ENCODE measurements at places on chromosomes 16 and 17. TPM values are rescaled to one million over a fixed set of nuclear protein-coding genes. Genes with fewer than 3 reads are reported as not detected.

GRCh38 chr16:84839956-84840355 is 20.2 kb downstream of the CRISPLD2 start:
- no peak for DNase-seq

DNA sequence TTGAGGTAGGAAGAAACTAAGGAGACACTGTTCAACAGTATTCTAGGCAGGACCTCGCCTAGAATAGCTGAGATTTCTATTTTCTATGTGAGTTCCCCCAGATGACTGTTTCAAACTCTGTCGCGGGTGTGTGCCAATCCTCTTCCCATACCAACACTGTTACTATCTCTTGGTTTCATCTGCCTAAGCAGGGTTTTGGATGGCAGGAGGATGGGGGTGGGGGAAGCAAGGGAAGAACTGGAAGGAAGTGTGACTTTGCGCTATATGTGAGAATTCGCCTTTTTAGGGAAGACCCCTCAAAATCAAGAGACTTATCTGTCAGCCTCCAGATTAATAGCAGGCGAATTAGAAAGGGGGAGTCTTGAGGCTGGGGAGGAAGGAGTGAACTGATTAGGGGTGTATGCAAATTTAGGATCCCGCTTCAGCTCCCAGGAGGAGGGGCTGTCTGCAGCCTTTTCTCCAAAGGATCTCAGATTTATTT is 521 bp upstream of the G6PC3 start:
- no peak for DNase-seq

GAS2L2 gene
- not detected for polyA plus RNA-seq

- DNase-seq = no peak
These were observed 11.7 kb downstream of the GAA start for GRCh38 chr17:80113033-80113484.

GRCh38 chr17:61253362-61253761 is 146.3 kb upstream of the TBX2 start:
- DNase-seq = no peak

- DNase-seq = no peak
These were observed 239.1 kb upstream of the TOX3 start for GRCh38 chr16:52786091-52786490.

DNA sequence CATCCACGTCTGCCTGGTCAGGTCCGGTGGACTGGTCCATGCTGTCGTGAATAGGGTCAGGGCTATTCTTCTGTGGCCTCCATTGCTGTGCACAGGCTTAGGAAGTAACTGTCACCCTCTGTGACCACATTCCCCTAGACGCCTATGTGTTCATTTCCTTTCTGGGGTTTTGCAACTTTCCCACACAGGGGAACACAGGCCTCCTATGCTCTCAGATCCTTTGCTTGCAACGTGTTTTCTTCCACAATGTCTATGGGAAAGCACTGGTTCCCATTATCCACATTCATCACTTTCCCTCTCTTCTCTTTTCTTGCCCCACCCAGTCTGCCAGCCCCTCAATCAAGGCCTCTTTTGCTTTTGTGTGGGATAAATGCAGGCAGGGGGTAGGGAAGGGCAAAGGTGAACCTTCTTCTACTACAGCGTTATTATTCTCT is 43.2 kb upstream of the DNAJA2 start:
- no peak for DNase-seq

GRCh38 chr17:49327835-49328784 is 33.9 kb downstream of the ZNF652 start:
- DNase-seq = no peak

GRCh38 chr17:50945779-50946222 is 79.6 kb upstream of the TOB1 start:
- DNase-seq = no peak

TBC1D28 gene
- not detected for polyA plus RNA-seq

MT4 gene
- not detected for polyA plus RNA-seq

OR1E2 gene
- polyA plus RNA-seq = not detected

DNA sequence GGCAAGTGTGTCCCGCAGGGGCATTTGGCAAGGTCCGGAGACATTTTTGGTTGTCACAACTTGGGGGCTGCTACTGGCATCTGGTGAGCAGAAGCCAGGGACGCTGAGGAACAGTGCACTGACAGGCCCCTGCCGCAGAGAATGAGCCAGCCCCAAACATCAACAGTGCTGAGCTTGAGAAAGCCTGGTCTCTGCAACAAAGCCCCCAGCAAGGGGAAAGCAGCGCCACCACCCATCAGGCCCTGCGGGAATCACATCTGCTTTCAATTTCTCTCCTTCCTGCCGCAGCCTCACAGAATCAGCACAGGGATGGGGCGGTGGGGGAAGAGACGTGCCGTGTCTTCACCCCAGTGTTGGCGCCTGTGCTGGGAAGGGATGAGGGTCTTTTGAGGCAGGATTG is 14.8 kb upstream of the PRPSAP1 start:
- DNase-seq = no peak

DNA sequence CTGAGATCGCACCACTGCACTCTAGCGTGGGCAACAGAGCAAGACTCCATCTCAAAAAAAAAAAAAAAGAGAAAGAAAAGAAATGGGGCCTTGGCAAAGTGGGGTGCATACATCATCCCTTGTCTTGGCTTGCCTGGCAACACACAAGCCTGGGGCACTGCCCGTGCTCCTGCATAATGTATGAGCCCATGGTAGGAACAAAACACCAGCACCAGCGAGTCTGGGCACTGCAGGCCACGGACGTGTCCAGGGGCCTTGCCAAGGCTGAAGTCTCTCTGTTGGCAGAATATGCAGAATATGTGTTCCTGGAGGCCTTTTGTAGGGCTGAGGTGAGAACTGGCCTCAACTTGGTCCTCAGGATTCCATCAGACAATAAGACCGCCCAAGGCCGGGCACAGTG is 15.7 kb upstream of the ALDOA start:
- no peak for DNase-seq

NDE1 gene
- 39.3 TPM for polyA plus RNA-seq

SEPTIN12 gene
- not detected for polyA plus RNA-seq

GRCh38 chr17:72604518-72604917 is 483.7 kb downstream of the SOX9 start:
- DNase-seq = no peak

DNA sequence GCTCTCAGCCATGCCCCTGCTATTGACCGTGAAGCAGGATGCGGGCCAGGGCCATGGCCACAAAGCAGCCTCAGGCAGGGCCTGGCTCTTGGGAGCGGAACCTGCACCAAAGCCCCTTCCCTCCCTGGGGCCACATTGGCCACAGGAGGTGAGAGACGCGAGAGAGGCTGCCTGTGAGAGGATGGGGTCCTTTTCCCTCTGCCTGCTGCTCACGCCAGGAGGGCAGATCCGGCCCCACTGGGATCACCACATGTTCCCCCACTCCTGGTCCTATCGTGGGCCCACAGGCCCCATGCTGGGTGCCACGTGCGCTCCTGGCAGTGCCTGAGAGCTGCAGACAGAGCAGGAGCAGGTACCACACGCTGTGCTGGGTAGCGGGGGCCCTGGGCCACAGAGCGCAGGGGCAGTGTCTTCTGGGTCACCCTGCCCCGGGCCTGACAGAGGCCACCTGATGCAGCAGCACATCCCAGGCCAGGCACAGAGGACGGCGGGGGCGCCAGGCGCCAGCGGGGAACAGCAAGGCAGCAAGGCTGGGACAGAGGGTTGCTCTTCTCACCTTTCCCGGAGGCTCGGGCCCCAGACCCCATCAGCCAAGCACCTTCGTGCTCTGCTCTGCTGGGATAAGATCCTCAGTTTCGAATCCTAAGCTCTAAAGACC is 9.2 kb upstream of the NUDT16L1 start:
- no peak for DNase-seq

- DNase-seq = no peak
These were observed 49.8 kb downstream of the IRX3 start for GRCh38 chr16:54236773-54237172.

SEZ6 gene
- polyA plus RNA-seq = 0.21 TPM

DNA sequence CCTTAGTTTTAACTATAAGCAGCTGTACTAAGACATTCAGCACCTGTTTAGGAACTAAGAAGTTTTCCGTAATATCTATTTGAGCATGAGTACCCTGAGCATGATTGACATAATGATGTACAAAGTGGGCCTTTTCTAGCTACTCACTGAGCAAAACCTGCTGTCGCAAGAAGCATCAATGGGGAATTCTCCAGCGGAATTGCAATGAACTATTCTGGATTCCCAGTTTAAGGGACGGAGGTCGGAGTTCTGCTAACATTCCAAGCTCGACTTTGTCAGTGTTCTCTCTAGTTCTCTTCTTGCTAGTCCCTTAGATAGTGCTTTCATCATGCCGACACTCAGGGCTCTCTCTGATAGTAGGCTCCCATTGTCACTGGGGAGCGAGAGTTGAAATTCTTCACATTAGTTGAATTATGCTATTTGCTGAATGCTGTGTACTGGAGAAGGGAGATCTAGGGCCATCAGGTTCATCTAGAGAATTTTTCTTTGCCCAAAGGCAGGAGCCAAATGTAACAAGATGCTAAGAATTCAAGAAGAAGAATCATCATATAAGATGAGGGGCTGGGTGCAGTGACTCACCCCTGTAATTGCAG is 40.2 kb upstream of the MYH2 start:
- DNase-seq = no peak

DNA sequence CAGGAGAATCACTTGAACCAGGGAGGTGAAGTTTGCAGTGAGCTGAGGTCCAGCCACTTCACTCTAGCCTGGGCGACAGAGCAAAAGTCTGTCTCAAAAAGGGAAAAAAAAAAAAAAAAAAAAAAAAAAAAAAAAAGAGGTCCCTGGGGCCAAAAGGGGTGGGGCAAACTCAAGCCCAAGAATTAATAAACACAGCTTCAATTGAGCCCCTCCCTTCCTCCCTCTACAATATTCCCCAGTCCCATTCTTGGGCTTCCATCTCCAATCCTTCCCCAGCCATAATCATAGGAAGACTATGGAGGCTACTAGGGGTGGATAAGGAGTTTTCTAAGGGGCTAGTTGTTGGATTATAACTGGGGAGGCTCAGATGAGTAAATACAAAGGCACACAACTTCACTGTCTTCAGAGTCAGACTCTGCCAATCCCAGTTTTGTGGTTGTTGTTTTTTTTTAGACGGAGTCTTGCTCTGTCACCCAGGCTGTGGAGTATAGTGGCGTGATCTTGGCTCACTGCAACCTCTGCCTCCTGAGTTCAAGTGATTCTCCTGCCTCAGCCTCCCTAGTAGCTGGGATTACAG is 9.5 kb downstream of the CAVIN1 start:
- DNase-seq = no peak

DNA sequence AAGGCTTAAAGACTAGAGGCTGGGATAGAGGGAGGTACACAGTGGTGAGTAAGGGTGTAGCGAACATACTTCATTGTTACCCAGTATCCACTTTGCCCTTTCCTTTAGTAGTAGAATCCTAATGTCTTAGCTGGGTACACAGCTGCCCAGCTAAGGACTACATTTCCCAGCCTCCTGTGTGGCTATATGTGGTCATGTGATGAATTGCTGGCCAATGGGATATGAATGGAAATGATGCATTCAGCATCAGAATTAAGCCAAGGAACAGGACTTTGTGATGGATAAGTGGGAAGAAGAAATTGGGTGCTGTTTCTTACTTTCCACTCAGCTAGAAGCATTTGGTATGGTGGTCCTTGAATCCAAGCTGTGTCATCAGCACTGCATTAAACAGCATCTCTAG is 55.9 kb downstream of the FOXL1 start:
- no peak for DNase-seq

- no peak for DNase-seq
These were observed 136.7 kb upstream of the GSE1 start for GRCh38 chr16:85476389-85476788.

GRCh38 chr16:73572135-73572828 is 524.4 kb upstream of the ZFHX3 start:
- DNase-seq = peak; percentile 27

GRCh38 chr17:49382556-49382955 is 20.5 kb upstream of the ZNF652 start:
- DNase-seq = no peak

DNA sequence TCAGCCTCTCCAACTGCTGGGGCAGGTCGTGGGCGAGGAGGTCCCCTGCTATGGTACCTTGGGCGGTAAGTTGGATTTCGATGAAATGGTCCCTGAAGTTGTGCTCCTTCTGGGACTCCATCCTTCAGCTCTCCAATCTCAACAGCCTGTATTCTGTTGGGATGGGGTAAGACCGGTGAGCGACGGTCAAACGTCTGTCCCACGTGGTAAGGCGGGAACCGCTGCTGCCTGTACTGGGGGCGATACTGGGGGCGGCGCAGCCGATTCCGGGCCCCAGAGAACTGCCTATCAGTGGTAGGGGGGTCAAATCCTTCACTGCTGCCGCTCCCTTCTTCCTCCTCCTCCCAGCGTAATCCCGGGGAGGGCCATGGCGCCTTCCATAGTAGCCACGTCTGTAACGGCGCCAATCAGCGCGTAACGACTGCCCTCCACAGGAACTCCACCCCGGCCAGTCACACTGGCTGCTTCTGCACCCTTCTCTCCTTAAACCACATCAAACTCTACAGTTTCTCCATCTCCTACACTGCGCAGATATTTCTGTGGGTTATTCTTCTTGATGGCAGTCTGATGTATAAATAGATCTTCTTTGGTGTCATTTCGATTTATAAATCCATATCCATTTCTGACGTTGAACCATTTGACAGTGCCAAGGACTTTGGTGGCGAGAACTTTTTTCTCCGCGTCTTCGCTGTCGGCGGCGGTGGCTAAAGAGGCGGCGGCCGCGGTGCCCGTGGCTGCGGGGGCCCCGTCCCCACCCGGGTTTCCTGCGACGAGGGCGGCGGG is 41.1 kb downstream of the AHSP start:
- DNase-seq = no peak

DNA sequence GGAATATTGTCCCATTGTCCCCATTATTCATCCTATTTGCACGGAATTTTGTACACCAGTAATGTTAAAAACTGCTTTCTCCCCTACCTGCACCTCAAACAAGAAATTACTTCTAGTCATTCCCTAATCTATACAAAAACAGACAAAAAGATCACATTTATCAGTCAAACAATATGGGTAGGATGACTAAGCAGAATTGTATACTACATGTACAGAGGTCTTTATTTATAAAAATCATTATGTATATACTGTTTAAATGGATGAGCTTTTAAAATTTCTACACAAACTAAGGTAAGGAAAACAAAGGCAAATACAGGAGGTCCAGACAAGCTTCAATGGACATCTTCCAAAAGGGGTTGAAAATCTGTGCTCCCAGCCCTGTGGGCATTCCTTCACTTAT is 137.7 kb downstream of the CEP112 start:
- DNase-seq = no peak

UMOD gene
- 243 TPM for polyA plus RNA-seq

DNA sequence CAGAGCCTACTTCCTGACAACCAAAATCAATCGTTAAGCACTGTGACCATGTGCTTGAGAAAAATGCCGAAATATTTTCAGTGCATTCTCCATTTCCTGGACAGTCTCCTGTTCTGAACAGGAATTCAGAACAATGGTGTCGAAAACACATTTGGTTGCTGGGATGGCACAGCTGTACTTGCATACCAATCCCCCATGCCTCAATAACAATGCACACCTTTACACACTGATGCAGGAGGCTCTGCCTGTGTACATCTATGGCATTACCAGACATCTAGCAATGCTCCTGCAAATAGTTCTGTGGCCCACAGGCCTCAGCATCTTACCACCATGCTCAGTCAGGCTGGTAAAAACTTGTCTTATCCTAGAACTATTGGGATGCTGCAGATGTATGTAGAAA is 6.2 kb downstream of the CHTF8 start:
- DNase-seq = no peak

GRCh38 chr16:84562174-84562815 is 55.6 kb downstream of the COTL1 start:
- no peak for DNase-seq

GRCh38 chr17:56810343-56810742 is 23.4 kb downstream of the C17orf67 start:
- no peak for DNase-seq

Measured in right renal pelvis (tissue), 4 donors.